Activated CD4-positive, alpha-beta memory T cell treated with anti-CD3 and anti-CD28 coated beads, Interleukin-2, amount 10 ng/mL, durations not matched to agents 7 days and 5 days (primary cell): ENCODE measurements at places on chromosomes 12 and 14.

- DNase-seq, result no peak
Measured at GRCh38 chr12:80892597-80893445, 44.9 kb downstream of the LIN7A start.

- DNase-seq, result no peak
Measured at GRCh38 chr14:59273737-59274136, 85.3 kb downstream of the DAAM1 start.

GRCh38 chr12:66103016-66103913, 27.3 kb downstream of the LLPH start:
- DNase-seq, result no peak

- no peak for DNase-seq
Measured at GRCh38 chr12:76687981-76688380, 75.9 kb upstream of the ZDHHC17 start.

DNA sequence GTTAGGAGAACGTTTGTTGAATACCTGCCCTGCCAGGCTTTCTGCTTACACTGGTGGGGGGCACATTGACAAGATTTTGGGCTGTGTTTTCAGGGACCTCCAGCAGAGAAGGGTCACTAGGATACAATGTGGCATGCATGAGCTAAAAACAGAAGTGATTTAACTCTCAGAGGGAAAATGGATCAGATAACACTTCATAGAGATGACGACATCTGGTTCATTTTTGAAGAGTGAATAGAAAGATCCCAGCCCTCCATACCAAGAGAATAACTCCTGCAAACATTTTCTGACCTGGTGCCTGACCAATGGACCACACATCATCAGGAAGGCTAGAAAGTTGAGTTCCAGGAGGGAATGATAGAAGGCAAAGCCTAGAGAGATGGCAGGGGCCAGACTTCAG, 33.7 kb downstream of the CKB start:
- no peak for DNase-seq

- DNase-seq, result no peak
Measured at GRCh38 chr14:103550451-103551337, 11.8 kb downstream of the BAG5 start.

- DNase-seq, result no peak
Measured at GRCh38 chr12:70180130-70180529, 63.1 kb upstream of the CNOT2 start.

DNA sequence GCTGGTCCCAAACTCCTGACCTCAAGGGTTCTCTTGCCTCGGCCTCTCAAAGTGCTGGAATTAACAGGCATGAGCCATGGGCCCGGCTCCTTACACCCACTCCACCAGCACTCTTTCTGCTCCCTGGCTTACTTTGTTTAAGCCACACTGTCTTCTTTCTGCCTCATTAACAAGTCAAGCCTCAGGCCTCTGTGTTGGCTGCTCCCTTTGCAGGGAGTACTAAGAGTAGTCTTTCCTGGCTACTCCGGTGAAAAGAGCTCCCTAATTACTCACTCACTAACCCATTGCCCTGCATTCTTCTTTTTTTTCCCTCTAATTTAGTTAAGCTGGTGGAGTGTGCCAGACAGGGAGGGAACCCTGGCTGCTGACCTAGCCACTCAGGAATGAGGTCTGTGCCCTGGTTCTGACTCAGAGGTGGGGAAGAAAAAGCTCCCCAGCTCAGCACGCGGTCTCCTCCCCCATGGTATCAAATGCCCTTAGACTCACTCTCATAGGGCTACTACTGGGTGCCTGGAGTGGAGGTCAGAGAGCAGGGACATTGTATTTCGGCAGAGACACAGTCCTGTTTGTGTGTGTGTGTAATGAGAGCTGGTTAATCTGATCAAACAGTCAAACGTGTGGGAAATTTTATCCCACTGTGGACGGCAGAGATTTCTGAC, 19.8 kb downstream of the GALNT6 start:
- no peak for DNase-seq

- DNase-seq, result no peak
Measured at GRCh38 chr12:22527999-22528398, 16.3 kb downstream of the C2CD5 start.

- DNase-seq, result no peak
Measured at GRCh38 chr12:52659951-52660350, 7.9 kb upstream of the KRT2 start.

DNA sequence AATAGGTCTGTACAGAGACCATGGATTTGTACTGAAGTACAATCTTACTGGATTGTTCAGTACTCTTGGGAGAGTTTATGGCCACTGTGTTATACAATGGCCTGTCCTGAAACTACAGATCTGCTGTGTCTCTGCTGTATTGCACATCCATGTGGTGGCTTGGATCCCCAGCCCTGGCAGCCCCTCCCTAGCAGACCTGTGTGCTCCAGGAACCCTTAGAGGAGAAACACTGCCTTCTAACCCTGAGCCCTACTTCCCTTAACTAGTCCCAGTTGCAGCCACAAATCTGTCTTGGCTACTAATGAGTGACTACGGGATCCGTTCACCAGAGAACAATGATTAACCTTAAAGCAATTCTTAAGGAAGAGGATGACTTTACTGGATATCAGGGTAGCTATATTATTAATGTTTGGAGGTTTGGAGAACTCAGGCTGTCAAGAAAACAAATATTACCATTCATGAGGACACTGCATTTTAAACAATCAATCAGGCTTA, 27.7 kb downstream of the RNF34 start:
- no peak for DNase-seq

GRCh38 chr12:93621986-93622385, 49.5 kb downstream of the SOCS2 start:
- DNase-seq, result no peak

DNA sequence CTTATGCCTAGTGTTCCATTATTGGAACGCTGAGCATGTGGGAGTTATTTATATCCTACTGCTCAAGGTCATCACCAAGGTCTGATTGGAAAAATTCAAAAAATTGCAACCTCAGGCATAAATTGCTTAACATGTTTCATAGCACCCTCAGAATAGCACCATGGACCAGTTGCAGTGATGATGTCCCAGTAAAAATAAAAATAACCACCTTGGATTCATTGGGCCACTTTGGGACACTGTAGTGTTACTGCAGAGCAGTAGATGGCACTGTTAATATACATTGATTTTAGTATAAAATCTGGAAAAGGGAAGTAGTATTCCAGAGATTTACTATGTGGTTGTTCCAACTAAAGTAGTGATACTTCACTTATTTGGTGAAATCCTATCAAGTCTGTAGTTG, 31.0 kb upstream of the PTCSC3 start:
- DNase-seq, result no peak

DNA sequence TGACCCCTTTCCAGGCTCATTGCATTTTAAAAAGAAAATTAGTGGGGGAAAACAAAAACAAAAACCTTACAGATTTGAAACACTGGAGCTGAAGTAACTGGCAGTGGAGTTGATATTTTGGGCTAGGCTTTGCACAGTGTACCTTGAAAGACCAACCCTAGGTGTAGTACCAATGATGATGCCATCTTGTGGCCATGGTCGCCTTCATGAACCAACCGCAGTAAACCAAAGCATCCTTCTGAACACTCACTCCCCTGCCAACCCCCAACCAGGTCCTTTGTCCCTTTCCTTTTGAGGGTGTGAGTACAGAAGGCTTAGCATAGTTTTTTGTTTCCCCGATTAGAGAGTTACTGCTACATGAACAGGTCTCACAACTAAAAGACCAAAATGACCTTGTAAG, 5.9 kb downstream of the TOMM20L start:
- no peak for DNase-seq

DNA sequence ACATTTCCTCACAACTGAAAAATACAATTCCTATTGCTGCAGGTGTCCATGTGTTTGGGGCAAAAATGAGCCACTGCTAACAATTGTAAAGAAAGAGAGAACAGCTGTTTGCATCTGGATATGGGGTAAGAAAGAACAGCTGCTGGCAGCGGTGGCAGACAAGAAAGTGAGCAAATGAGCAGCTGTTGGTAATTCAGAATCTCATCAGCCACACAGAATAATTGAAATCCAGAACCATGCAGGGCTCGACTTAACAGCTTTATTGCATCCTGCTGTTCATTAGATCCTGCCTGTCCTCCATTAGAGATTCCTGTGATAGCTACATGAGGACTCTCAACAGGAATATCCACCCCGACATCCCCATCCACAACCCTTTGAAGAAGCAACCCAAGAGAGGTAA, 62.5 kb upstream of the TSPAN8 start:
- DNase-seq, result no peak

- DNase-seq, result no peak
Measured at GRCh38 chr12:24379861-24380521, 430.5 kb upstream of the SOX5 start.

DNA sequence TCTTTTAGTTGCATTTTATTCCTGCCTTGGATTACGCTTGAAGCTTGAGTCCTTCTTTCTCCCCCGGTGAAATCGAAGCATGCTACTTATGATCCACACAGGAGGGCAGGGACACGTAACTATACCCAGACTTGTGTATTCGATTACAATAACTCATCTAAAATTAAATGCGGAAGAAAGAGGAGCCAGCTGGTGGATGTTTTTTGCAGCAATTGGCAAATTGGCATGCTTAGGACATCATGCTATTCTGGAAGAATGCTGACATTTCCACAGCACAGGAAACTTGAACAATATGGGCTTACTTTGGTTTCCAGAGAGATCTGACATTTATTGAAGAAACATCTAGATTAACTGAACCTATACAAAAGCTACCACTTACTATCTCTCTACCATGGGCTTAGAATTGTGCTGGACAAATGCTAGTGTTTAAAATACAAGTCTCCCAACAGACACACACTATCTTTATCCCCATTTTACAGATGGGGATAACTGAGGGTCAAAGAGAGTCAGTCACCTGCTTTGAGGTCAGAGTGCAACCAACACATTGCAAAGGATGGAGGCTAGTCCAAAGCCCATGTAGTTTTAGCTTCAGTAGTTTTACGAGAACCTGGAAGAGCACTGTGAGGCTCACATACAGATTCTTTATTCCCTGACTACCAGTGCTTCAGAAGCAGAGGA, 36.3 kb downstream of the LGMN start:
- DNase-seq, result no peak

DNA sequence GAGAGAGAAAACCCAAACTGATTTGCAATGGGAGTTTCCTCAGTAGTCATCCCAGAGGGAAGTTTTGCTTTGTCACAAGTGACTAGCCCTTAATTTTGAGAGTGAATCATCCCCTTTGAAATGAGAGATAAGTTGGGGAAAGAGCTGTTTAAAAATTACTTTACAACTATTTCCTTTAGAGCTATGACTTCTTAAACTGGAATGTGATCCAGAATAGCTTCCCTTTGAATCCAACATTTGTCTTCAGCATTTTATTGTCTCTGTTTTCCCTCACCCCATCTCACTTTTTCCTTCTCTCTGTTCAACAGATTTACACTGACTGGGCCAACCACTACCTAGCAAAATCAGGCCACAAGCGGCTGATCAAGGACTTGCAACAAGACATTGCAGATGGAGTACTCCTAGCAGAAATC, 109.3 kb downstream of the NAV3 start:
- no peak for DNase-seq

GRCh38 chr12:121653999-121654398, 15.5 kb downstream of the MORN3 start:
- no peak for DNase-seq

DNA sequence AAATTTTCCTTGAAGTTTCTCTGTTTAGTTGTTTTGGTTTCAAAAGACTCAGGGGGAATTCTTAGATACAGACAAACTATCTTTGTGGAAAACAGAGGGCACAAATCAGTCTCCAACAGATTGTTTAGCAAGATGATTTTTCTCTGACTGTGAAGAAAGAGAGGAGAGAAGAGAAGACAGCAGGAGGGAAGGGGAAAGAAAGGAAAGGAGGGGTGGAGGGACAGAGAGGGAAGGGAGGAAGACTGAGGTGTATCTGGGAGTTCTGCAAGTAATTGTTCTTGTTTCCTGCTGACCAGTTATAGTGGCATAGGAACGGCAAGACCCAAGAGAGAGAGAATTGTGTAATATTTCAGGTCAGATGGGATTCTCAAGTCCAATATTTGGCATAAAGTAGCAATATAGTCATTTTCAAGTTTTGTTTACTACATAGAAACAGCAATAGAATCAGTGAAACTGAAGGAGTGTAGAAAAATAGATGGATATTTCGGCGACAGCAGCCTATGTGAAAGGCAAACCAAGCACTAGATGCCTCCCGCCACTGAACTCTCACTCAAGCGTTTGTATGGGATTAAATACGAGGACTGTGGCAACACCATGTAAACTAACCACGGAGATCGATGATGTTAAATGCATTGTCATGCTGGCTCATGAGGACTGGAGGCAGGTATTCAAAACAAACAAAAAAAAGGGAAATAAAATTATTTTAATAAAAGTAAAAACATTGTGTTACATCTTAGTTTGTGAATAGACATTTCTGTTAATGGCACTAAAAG, 342.5 kb downstream of the SLC16A7 start:
- DNase-seq, result no peak

DNA sequence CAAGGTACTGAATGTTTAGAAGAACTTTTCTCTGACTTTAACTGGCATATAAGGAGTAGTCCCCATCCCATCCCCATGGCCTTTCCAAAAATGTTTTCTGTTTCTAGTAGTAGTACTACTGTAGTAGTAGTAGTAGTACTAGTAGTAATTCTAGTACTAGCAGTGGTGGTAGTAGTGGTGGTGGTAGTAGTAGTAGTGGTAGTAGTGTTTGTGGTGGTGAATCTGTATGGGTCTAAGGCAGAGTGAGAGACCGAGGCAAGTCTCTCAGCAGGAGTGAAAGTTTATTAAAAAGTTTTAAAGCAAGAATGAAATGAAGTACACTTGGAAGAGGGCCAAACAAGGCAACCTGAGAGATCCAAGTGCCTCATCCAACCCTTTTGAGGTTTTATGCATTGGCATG, 58.6 kb downstream of the FOXN4 start:
- DNase-seq, result no peak

GRCh38 chr12:2561367-2561766, 233.4 kb upstream of the FKBP4 start:
- DNase-seq, result no peak

GRCh38 chr12:51926718-51927117, 19.4 kb downstream of the ACVRL1 start:
- DNase-seq, result peak; percentile 68

DNA sequence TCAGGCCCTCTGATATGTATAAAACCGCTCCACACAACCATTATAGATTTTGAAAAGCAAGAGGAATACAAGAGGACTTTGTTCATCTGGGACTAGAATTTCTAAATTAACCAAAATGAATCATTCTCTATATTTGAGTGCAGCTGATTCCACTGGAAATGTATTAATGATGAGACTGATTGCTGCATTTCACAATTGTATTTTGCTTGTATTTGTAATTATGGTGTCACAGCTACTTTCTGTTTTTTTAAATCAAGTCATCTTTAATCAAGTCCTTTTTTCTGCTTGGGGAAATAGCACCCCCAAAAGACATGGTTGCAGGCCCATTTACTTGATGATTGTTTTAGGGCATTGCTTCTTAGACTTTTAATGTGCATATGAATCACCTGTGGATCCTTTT, 162.4 kb downstream of the KICS2 start:
- no peak for DNase-seq

- DNase-seq, result no peak
Measured at GRCh38 chr14:51056421-51056820, 38.5 kb downstream of the TRIM9 start.
